ENCODE measurements at places on chromosomes 5 and 9.

DNA sequence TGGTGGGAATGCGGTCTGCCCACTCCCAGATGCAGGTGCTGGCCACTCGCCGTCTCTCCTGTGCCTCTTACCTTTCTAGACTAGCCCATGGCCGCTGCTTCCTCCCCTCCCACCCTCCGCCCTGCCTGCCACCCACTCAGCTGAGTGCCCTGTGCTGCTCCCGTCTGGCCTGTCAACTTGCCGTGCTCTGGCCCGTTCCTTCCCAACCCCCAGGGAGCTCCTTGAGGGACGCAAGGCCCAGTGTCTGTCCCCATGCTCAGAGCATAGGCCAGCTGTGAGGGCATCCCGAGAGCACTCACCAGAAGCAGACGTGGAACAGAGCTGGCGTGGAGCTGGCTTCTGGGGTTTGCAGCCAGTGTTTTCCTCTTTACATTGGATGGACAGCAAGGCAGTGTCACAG is 20.2 kb downstream of the HNRNPH1 start:
- no peak for DNase-seq

DNA sequence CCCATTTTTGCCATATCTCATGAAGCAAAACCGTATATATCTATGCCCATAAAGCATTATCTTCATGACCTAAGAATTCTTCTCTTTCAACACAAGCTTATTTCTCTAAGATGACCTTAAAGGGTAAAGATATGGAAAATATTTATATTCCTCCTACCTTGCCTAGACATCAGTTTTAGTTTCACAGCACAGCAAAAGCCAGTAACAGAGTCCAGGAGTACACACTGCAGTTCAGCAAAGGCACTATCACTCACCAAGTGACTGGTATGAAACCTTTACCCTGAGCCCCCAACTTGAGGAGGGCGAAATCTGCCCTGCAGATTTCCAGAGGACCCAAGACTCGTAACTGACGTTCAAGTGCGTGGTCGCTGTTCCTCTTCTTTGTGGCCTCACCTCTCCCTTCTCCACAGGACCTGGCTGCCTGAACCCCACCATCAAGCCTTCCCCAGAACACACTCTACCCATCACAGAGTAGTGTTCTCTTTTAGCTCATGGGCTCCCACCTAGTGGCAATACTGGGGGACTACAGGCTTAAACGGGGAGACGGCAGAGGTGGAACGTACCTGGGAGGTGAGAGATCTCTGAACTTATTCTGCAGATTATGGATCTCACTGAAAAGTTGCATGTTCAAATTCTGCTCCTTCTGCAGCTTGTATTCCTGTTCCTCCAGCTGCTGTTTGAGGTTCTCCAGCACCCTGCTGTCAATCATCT is 141.0 kb downstream of the CDK5RAP2 start:
- no peak for DNase-seq

DNA sequence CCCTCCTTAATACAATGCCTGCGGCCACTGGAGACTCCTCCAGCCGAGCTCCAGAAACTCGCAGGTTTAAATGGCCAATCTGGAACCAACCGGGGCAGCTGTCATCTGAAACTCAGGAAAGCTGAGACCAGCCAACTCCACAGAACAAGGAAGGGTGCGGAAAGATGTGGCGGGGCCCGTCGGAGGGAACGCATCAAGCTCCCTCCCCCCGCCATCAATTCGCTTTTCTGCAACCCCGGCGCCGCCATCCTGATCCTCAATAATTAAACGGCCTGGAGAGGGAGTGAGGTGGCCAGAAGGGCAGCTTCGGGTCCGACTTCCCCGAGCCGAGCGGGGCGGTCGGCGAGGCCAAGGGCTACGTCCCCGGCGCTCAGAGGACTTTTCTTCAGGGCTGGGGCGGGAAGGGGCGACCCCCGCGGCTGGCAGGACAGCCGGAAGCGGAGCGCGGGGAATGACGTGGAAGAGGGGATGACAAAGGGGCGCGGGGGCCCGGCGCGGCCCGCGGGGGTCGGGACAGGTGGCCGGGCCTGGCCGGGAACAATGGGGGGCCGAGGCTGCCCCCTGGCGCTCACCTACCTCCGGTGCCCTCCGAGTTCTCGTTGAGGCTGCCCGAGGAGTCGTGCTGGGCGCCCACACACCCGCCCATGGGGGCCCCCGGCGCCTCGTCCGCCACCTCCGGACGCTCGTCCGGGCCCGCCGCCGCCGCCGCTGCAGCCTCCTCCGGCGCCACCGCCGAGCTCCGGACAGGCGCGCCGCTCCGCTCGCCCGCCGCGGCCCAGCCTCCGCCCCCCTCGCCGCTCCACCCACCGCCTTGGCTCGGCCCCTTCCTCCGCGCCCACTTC is at the start of gene UBTD2:
Gene UBTD2, minus strand, starts transcription at position 745 of the 842 bp plus-strand sequence. Its CDS starts 99 bp downstream, at position 646.
- DNase-seq = peak; percentile 30

DNA sequence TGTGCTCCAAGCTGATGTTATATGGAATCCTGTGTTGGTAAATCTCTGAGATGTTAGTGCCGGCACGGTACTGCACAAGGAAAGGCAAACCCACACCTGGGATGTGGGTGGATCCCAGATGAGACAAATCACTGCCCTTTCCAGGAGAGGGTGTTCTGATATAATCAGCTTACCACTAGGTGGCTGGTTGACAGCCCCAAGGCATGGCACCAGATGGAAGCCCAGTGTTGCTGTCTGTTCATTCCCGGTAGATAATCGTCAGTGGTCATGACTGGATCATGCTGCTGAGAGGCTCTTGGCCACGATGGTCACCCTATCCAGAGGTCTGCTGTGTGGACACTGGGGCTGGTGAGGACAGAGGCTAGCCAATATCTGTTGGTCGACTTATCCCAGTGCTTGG is 184.0 kb downstream of the CACNA1B start:
- DNase-seq = no peak

DNA sequence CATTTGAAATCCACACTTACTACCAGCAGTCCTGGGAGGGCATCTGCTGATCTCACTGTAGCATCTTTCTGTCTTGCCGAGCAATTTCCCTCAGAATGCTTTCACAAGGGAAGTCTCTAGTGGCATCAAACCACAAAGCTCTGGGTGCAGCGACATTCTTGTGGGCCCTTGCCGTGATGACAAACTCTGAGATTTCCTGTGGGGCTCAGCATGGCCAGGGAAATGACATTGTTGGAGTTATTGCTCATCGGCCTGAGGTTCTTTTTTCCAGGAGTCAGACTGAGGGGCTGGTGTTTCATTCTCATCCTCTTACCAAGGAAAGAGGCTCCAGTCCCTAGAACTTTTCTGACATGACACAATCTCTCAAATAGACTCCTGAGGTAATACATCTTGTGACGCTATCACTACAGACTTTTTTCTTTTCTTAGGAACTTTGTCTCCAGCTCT is 51.4 kb downstream of the PFDN1 start:
- DNase-seq = no peak

- DNase-seq = no peak
These were observed 22.4 kb downstream of the IFNW1 start for GRCh38 chr9:21119093-21119770.

GRCh38 chr9:124673063-124673462 is 98.0 kb downstream of the NR6A1 start:
- DNase-seq = no peak

DNA sequence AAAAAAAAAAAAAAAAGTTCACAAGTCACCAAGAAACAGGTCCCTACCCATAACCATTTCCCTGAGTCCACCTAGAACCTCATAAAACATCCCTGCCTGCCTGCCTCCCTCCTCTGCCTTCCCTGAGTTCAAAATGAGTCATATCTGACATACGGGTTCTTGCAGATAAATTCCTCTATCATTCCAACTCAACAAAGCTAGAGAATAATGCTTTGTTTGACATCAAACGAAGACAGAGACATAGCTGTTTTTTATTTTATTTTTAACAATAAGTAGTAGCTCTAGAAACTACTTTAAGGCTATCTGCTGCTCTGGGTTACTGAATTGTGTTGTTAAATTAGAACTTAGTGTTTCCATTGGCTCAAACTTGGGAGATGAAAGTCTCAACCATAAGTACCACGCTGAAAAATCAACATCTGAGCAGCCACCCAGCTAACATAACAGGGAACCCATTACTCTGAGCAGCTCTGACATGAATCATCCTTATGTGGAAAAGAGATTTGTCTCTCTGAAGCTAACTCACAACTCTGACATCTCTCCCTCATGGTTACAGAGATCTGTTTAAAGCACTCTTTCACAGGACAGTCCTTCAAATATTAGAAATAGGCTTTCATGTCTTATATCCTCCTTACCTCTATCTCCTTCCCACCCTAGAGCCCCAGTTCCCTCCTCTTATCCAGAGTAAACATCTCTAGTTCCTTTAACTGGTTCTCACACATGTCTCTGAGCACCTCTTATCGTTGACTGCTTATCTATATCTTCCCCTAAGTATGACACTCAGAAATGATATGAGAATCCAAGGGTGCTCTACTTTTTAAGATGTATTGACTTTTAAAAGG is 12.1 kb downstream of the TMEM245 start:
- DNase-seq = no peak

- no peak for DNase-seq
These were observed 275.9 kb upstream of the WWC1 start for GRCh38 chr5:168015506-168015905.

- DNase-seq = no peak
These were observed 232.9 kb downstream of the SYK start for GRCh38 chr9:91034521-91034920.

DNA sequence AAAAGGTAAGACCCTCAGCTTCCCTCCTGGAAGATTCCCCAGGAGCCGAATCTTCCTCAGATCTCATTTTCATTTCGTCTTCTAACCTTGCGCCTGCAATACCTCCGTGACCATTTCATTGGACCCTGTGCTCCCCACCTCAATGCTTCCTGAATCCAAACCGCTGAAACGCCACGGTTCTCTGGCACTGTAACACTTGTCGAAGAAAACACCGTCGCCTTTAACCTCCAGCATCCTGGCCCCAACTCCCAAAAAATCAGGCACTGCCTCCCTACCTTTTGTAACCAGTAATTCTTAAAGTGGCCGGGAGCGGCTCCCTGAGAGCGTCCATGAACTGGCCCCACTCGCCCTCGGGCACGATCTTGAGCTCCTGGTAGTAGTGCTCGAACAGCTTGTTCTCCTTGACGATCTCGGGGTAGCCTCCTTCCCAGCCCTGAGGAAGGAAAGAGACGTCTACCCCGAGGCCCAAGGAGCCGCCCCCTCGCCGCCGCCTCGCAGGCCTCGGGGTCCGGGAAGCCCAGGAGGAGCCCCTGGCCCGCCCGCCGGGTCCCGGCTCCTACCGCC is 438 bp downstream of the NSUN2 start:
- no peak for DNase-seq

GRCh38 chr9:33799928-33800704 is 4.8 kb downstream of the PRSS3 start:
- no peak for DNase-seq

DNA sequence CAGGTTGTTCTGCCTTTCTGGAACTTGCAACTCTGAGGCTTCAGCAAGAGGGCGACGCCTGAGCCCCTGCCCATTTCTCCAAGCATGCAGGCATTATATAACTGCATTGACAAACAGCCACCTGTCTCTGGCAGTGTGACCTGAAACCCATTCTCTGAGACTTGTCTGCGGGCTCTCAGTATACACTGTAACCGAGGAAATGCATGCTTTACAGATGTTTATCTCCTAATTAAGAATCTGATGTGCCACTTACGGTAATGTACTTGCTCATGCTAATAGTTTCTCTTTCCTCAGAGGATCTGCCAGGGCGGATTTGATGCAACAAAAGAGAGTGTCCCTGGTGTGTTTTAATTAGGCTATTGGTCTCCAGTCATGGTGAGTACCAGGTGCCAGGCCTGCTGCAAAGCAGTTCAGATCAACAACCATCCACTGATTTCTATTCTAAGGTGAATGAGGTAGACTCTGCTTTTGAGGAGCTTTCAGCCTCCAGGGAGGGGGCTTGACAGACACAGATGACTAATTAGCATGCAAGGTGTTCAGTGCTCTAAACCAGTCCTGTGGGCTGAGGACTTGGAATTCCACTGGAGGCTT is 593.7 kb upstream of the KLF4 start:
- no peak for DNase-seq

DNA sequence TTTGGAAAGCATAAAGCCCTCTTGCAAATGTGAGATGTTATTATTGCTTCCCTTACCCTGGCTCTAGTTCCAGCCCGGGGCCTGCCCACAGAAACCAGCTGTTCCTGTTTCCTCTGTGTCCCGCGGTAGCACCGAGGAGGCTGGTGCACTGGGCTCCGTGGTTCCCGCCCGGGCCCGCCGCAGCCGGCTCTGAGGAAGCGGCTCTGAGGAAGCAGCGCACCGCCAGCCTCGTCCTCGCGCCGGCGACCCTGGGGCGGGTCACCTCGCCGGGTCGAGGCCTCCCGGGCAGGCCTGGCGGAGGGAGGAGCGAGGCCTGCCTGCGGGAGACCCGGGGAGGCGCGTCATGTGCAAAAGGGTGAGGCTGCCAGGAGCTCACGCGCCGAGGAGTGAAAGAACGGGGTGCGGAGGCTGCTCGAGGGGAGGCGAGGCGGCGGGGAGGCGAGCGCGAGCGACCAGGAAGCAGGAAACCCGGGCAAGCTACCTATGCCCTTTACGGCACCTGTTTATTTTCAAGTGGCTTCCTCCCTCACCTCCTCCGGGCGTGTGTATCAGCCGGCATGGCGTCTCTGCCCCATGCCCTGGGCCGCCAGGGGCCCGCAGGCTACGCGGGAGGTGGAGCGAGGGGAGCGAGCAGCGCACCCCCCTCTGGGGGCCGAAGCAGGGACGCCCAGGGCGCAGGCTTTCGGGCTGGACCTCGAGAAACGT is 61.3 kb upstream of the MEGF10 start:
- peak; percentile 4 for DNase-seq

DNA sequence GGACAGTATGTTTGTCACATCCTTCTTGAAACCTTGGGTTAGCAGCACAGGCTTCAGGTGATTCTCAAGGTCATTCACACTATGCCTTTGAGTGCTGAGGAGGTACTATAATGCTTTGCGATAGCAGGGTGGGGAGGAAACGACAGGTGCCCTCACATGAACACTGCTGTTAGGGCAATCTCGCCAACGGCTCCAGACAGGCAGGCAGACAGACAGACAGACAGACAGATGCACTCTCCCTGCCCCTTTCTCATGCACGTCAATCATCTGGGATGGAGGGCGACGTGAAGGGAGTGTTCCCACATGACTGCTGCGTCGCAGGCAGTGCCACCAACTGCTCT is 82.9 kb downstream of the RAPGEF1 start:
- no peak for DNase-seq

DNA sequence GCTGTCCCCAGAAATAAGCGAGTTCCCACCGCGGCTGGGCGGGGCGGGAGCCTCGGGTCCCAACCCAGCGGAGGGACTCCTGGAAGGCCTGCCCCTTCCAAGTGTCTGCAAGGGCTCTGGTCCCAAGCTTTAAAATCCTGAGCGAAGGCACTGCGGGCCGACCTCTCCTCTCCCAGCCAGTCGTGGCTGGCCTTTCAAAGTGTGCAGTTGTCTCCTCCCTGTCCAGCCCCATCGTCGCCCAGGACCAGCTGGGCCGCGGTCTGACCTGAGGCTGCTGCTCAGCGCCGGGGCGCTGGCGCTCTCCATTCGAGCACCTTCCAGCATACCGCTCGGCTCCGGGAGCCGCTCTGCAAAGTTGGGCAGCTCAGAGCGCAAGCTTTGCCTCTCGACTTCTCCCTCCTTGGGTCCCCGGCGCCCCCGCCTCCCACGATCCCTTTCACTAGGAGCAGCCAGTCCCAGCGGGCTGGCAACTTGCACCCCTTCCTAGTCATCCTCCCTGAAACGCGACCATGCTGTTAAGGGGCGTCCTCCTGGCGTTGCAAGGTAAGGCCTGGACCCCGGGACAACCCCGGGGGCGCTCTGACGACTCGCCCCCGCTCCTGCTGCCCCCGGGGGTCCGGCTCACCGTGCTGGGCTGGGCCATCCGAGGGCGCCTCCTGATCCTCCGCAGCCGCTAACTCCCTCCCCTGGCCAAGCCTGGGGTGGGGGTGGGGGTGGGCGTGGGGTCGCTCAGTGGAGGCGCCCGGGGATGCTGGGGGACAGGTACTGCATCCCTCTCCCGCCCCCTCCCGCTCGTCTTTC is at the start of gene MAMDC2:
Gene MAMDC2, plus strand, starts transcription at position 160 of the 801 bp plus-strand sequence. Its CDS starts 350 bp downstream, at position 510.
- no peak for DNase-seq

GRCh38 chr9:34123682-34124081 is 2.8 kb downstream of the DCAF12 start:
- DNase-seq = no peak
